ENCODE measurements at places on chromosomes 2 and 18.

GRCh38 chr2:2834105-2834504 is 503.0 kb upstream of the MYT1L start:
- no peak for DNase-seq

DNA sequence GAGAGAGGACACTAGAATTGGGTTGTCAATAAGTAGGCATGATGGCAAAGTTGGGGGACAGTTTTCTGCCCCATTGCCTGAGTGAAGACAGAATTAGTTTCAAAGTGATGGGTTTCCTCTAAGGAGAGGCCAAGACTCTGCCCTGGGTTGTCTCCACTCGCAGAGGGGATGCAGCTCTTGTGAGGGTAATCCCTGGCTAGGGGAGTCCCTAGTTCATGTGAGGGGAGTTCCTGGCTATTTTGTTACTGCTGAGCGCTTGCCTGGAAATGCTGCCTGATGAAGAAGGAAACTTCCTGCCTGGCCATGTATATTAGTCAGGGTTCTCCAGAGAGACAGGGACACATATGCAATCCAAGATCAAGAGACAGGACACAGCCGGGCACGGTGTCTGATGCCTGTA is 501.5 kb downstream of the BCL11A start:
- DNase-seq: no peak

GRCh38 chr2:16409006-16409390 is 256.6 kb downstream of the CYRIA start:
- no peak for DNase-seq

DNA sequence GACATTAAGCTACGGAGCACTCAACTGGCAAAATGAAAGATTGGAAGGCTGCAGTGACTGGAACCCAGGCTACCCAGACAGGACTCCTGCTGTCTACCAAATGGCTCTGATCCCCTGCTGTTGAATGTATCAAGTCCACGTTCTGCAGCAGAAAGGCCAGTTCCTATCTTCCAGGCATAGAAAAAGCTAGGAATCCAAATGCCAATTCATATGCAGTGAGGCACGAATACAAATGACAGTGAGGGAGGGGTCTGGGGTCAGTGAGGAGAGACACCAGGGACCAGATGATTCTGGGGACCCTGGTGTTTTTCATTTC is 5.3 kb downstream of the NRP2 start:
- DNase-seq: no peak

GRCh38 chr2:110843496-110843895 is 111.1 kb downstream of the ACOXL start:
- DNase-seq: no peak

- no peak for DNase-seq
These were observed 17.7 kb downstream of the FIGN start for GRCh38 chr2:163717993-163718680.

All from stimulated activated CD4-positive, alpha-beta T cell treated with anti-CD3 and anti-CD28 coated beads, TNF-alpha, amount 100 ng/mL, for 48 hours (primary cell).